DMS53 (cell line): ENCODE measurements at places on chromosomes 16 and 17.

DNA sequence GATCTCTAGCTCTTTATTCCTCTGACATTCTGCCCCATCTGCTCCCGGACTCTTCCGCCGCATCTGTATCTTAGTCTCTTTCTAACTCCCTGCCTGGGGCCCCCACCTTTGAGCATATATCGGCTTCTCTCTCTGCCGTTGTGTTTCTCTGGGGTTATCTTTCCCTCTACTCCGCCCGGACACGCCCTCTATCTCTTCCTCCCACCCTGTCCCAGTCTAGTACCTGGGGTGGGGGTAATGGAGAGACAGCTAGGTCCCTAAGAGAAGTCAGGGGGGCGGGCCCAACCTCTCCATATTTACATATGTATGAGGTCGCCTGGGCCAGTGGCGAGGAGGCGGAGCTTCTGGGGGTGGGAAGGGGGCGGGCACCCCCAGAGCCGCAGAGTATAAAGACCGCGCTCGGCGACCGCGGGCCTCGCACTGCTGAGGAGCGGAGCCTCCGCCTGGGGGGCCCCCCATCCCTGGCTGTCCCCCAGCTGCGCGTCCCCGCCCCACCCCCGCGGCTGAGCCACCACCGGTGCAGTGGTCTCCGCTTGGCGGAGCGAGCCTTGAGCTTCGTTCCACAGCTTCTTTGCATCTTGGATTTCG, at the start of gene ATP1B2:
Gene ATP1B2, plus strand, starts transcription at position 418 of the 588 bp plus-strand sequence. CDS start 593 bp downstream, outside the sequence.
- DNase-seq, result peak; percentile 96

- DNase-seq, result no peak
These were observed 21.0 kb downstream of the VASN start for GRCh38 chr16:4392382-4393239.

GRCh38 chr17:28120766-28121165, 78.3 kb downstream of the NLK start:
- no peak for DNase-seq

GRCh38 chr16:20911361-20911760, 10.8 kb downstream of the LYRM1 start:
- peak; percentile 2 for DNase-seq

DNA sequence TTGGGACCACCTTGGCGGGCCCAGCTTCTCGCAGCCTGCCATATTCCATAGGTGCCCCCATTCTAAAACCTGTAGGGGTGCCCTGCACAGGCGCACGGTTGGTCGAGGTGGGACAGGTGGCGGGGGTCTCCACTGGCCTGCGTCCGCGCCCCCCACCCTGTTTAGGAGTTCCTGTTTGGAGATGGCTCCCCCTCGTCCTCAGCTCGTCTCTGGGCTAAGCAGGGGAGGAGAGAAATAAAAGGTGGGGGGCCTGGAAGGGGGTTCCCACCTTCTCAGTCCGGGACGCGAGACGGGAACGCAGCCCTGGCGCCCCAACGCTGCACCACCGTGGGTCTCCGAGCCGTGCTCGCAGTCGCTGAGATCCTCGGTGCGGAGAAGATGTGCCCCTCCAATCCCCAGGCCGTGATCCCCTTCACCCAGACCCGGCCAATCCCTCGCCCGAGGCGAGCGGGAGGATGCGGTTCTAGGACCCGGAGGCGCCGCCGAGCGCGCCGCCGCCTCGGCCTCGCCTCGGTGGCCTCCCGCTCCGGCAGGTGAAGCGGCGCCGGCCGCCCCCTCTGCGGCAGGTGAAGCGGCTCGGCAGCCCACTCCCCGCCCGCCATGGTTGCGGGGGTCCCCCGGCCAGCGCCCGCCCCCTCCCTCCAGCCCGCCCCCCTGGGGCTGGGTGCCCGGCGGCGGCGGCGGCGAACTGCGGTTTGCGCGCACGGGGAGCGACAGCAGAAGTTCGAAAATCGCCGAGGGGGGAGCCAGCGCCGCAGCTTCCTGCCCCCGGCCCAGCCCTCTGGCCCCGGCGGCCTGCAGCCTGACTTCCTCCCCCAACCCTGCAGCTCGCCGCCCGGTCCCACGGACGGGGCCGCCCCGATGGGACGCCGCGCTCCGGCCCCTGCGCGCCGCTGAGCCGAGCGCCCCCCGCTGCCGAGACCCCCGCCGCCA, at the start of gene FMNL1:
Gene FMNL1, plus strand, starts transcription at position 805 of the 933 bp plus-strand sequence. CDS start 240 bp downstream, outside the sequence.
- peak; percentile 58 for DNase-seq

DNA sequence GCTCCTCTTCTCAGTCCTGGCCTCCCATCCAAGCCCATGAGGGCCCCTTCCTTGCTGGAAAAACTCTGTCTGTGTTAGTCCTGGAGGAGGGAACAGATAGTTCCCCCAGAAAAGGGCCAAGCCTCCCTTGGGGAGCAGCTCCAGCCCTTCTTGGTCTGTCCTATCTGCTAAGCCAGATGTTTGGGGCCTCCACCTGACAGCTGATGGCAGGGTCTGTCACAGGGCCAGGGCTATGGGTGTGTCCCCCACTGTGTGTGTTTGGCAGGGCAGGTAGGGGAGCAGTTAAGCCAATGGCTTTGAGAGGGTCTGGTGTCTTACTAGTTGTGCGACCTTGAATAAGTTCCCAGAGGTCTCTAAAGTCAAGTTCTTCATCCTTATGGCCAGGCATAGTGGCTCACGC, 13.6 kb upstream of the SLC4A1 start:
- DNase-seq, result no peak

GRCh38 chr17:77608431-77608830, 350.1 kb upstream of the TNRC6C start:
- DNase-seq, result no peak

DNA sequence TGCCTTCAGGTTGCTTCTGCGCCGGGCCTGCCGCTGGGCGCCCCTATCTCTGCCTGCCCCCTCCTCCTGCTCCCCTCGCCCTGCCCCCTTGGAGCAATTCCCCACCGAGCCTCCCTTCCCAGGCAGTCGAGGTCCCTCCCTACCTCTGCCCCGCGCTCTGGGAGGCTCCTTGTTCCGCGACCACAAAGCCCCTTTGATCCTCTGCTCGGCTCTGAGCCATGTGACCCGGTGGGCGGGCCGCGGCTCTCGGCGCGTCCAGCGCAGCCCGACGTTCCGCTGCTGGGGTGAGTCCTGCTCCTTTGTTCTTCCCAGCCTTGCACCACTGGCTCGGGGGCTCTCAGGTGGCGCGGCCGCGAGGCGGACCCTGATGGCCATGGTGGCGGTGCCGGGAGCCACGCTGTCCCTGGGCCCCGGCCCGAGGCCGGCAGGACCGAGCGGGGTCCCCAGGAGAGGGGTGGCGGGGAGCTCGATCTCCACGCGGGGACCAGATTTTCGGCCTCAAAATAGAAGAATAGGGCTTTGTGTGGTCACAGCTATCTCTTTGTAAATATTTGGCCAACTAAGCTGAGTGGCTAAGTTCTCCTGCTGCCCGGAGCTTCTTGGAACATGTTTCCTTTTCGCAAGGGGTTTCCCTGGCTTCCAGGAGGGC, 310.6 kb downstream of the SEC14L1 start:
- DNase-seq, result peak; percentile 81

GRCh38 chr16:71811261-71811803, 2.7 kb upstream of the AP1G1 start:
- peak; percentile 3 for DNase-seq

DNA sequence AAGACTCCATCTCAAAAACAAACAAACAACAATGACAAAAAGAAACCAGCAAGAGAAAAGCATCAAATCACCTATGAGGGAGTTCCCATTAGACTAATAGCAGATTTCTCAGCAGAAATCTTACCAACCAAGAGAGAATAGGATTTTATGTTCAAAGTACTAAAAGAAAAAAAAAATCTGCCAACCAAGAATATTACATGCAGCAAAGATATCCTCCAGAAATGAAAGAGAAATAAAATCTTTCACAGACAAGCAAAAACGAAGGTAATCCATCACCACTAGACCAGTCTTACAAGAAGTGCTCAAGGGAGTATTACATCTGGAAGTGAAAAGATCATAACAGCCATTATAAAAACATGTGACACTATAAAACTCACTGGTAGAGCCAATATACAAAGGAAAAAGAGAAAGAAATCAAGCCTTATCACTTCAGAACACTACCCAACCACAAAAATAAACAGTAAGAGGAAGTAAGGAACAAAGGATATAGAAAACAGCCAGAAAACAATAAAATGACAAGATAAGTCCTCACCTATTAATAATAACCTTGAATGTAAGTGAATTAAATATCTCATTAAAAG, 66.3 kb downstream of the STX8 start:
- DNase-seq, result no peak

GRCh38 chr16:54585094-54585997, 298.8 kb upstream of the IRX3 start:
- DNase-seq, result no peak

GRCh38 chr17:78356101-78356713, 3.7 kb downstream of the SOCS3 start:
- peak; percentile 38 for DNase-seq

GRCh38 chr16:81756615-81757356, 22.3 kb upstream of the PLCG2 start:
- DNase-seq, result no peak

DNA sequence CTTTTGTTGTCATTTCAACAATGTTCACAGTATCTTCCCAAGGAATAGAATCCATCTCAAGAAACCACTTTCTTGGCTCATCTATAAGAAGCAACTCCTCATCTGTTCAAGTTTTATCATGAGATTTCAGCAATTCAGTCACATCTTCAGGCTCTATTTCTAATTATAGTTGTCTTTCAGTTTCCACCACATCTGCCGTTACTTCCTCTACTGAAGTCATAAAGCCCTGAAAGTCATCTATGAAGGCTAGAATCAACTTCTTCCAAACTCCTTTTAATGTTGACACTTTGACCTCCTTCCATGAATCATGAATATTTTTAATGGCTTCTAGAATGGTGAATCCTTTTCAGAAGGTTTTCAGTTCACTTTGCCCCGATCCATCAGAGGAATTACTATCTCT, 102.1 kb downstream of the CDH13 start:
- DNase-seq, result no peak

DNA sequence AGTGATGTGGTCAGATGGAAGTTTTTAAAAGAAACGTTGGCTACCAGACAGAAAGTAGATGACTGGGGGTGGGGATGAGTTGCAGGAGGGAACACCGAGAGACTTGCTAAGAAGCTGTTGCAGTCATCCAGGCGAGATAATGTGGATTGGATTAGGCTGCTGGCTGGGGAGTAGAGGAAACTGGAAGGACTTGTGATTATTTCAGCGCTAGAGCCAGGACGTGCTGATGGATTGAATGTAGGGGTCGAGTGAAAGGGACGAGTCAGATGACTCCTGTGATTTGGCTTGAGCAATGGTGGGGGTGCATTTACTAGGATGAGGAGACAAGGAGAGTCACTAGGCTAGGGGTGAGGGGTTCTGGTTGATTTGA, 88.5 kb downstream of the CLEC16A start:
- no peak for DNase-seq

DNA sequence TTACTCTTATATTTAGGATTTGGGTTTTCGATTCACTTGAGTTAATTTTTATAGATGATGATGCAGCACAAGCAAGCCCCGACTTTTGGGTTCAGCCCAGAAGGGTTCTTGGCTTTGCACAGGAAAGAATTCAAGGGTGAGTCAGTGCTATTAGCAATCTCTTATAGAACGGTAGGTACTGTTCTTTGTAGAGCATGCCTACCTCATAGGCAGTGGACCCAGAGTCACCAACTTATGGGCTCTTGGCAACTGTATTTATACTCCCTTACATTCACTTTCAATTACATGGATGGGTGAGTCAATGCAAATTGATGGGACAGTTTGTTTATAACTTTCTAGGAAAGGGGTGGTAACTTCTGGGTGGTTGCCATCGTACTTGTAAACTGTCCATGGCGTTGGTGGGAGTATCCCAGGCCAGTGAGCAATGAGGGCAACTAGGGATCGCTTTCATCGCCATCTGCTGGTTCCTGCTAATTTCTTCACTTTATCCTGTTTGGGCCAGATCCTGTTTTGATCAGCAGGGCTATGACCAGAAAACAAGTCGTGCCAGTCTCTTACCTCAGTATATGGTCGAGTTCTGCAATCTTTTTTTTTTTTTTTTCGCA, 362.6 kb downstream of the CNTNAP4 start:
- peak; percentile 38 for DNase-seq

- peak; percentile 32 for DNase-seq
These were observed 360.4 kb downstream of the SEC14L1 start for GRCh38 chr17:77501101-77501566.

- DNase-seq, result no peak
These were observed 28.4 kb upstream of the EMP2 start for GRCh38 chr16:10608687-10609401.

DNA sequence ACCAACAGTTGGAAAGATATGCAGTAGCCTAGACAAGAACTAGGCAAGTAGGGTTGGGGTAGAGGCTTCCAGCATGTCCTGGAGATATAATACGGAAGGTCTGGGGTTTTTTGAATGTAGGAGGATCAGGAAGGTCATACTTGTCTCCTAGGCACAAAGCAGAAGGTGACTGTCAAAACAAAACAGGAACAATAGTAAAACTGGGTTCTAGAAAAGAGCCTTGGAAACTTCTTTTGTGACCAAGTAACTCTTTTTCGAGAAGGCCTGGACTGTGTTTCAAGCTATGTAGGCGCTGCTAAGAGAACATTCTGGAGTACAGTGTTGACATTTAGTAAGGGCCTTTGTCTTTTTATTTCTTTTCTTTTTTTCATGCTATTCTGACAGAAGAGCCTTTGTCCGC, 26.9 kb upstream of the TENT4B start:
- DNase-seq, result no peak

DNA sequence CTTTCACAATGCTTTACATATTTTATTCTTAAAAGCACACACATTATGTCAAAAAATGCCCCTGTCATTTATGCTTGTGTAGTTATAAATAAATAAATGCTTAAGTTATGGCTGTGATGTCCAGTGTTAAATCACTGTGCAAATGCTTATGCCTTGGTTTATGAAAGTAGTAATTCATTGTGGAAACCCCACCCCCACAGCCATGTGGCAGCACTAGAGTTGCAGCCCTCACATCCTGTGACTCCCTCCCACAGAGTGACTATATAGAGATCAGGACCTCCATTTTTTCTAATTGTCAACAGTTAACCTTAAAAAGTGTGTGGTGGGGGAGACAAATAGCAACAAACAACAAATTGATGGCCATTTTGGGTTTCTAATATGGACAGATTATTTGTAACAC, 2.4 kb downstream of the SKAP1 start:
- DNase-seq, result peak; percentile 14

DNA sequence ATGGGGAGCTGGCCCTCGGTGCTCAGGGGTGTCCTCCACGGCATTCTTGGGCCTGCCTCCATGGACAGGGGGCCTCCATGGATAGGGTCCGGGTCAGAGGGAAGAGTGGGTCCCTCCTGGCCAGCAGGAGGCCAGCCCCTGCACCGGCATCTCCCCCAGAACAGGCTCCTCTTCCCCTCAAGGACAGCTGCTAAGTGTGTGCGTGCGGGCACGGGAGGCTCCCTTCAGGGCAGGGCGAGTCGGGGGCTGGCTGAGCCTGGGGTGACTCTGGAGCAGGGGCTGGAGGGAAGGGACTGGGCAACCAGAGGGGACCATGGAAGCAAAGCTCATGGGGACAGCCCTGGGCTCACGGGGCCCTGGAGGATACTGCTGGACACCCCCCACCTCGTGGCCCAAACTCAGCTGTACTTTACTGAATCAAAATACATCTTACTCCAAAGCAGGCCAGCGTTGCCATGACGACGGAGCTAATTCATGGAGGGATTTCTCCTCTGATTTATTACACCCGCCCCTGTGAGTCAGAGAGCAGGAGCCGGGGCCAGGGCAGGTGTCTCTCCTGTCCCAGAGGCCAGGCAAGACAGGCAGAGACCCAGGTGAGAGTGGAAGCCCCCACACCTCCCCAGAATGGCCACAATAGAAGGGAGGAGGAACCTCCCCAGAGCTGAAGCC, 2.1 kb downstream of the CASKIN1 start:
- DNase-seq, result peak; percentile 81

- DNase-seq, result peak; percentile 11
These were observed 3.3 kb upstream of the LAT start for GRCh38 chr16:28981517-28981916.
